AG10803 (cell line): ENCODE measurements at places on chromosomes 1 and 21.

DNA sequence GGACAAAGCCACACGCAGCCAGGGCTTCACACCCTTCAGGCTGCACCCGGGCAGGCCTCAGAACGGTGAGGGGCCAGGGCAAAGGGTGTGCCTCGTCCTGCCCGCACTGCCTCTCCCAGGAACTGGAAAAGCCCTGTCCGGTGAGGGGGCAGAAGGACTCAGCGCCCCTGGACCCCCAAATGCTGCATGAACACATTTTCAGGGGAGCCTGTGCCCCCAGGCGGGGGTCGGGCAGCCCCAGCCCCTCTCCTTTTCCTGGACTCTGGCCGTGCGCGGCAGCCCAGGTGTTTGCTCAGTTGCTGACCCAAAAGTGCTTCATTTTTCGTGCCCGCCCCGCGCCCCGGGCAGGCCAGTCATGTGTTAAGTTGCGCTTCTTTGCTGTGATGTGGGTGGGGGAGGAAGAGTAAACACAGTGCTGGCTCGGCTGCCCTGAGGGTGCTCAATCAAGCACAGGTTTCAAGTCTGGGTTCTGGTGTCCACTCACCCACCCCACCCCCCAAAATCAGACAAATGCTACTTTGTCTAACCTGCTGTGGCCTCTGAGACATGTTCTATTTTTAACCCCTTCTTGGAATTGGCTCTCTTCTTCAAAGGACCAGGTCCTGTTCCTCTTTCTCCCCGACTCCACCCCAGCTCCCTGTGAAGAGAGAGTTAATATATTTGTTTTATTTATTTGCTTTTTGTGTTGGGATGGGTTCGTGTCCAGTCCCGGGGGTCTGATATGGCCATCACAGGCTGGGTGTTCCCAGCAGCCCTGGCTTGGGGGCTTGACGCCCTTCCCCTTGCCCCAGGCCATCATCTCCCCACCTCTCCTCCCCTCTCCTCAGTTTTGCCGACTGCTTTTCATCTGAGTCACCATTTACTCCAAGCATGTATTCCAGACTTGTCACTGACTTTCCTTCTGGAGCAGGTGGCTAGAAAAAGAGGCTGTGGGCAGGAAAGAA, 8.1 kb downstream of the PSRC1 start:
- DNase-seq, result peak; percentile 58

- no peak for DNase-seq
Observed at GRCh38 chr1:198664068-198664788, 25.4 kb downstream of the PTPRC start.

GRCh38 chr1:31122741-31123140, 57.2 kb upstream of the PUM1 start:
- peak; percentile 33 for DNase-seq

- DNase-seq, result no peak
Observed at GRCh38 chr1:162206749-162207635, 137.5 kb downstream of the NOS1AP start.

- no peak for DNase-seq
Observed at GRCh38 chr21:29648710-29649240, 291.0 kb downstream of the GRIK1 start.

- no peak for DNase-seq
Observed at GRCh38 chr1:68565923-68566322, 69.0 kb upstream of the DEPDC1 start.

- no peak for DNase-seq
Observed at GRCh38 chr1:200917291-200917817, 22.7 kb downstream of the INAVA start.

- no peak for DNase-seq
Observed at GRCh38 chr1:8415526-8416278, 97.8 kb downstream of the SLC45A1 start.

DNA sequence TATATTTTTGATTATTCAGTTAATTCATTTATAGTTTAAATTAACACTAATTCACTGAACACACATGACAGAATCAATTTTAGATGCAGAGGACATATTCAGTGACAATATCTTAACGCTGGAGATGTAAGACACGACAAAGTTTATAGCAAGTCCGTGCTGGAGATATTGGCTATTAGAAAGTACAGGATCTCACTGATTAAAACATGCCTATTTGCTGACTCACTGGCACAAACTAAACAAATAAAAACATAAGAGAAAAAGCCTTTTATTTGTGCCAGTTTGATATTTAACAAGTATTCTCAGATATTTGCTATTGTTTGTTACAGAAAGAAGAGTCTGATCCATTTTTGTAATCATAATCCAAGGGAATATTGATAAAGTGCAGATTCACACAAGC, 1122.9 kb upstream of the B3GALT2 start:
- DNase-seq, result no peak

DNA sequence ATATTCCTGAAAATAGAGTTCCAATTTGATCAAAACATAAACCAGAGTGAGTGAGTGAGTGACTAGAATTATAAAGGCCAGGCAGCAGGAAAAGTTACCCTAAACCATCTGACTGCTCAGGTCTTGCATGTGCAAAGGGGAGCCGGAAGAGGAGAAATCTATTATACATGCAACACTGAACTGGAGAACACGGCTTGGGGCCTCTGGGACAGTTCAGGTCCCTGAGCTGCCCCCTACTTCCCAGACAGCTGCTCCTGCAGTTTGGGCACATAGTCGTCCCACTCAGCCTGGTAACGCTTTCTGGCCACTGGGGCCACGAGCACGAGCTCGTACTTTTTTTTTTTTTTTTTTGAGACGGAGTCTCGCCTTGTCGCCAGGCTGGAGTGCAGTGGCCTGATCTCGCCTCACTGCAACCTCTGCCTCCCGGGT, 40.1 kb downstream of the PTPRC start:
- no peak for DNase-seq

GRCh38 chr1:205458777-205459566, 3.1 kb upstream of the BLACAT1 start:
- peak; percentile 41 for DNase-seq
